Stimulated activated CD8-positive, alpha-beta memory T cell treated with anti-CD3 and anti-CD28 coated beads, Interleukin-15, amount 100 ng/mL, for 1 hour (primary cell): ENCODE measurements at places on chromosomes 16 and 17.

GRCh38 chr17:41635121-41636097 lies 11.0 kb upstream of the KRT17 start:
- DNase-seq, result no peak

DNA sequence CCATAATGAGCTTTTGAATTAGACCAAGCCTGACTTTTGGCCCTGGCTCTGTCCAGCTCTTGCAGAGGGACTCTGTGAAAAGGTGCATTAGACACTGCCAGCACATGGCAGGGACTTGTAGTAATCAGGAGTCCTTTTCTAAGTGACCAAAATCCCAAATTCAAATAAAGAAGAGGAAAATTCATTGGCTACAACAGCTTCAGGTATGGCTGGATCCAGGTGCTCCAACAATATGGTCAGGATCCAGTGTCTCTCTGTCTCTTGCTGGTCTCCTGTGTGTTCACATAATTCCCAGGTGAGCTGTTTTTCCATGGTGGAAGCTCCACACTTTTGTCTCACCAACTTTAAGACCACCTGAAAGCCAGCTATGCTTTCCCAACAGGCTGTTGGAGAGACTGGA lies 358.8 kb upstream of the TNRC6C start:
- no peak for DNase-seq

DNA sequence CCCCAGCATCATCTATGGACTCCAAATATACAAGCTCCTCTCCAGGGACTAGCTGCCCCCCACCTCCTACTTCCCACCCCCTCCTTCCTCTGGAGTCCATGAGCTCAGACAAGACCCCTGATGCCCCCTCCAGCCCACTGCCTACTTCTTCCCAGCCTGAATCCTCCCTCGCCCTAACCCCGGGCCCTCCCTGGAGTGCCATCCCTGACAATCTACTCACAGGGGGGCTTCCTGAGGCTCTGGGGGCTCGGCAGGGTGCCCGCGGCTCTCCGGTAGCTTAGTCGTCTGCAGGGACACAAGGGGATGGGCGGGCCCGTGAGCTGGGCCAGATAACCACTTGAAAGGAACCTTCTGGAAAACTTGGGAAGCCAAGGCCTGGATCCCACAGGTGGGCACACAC lies 15.1 kb downstream of the MPP3 start:
- DNase-seq, result no peak

- no peak for DNase-seq
Measured at GRCh38 chr17:47235923-47236322, 17.7 kb upstream of the ITGB3 start.

GRCh38 chr16:55628306-55628968 lies 27.4 kb upstream of the SLC6A2 start:
- DNase-seq, result no peak
